ENCODE measurements at places on chromosomes 5 and 9.
A peak's percentile ranks its signal among the peaks of the same experiment; 100 is the strongest.

- no peak for DNase-seq
These were observed 133.8 kb downstream of the ARHGEF28 start for GRCh38 chr5:73759771-73760170.

DNA sequence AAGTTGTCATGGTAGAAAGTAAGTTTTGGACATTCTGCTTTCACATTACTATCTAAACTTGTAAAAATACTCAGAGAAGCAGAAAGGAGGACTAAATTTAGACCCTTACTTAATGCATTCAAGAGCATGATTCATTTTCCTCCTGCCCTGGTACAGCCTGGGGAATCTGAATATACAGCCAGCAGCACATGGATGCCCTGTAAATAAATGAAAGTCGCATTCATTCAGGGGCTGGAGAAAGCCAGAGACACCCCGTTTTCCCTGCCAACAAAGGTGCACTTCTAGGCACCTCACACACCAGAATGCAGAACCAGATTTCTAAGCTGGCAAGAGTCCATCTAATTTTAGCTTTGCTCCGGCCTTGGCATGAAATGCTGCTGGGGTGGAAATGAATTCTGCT lies 172.7 kb upstream of the KLF9 start:
- DNase-seq = no peak

DNA sequence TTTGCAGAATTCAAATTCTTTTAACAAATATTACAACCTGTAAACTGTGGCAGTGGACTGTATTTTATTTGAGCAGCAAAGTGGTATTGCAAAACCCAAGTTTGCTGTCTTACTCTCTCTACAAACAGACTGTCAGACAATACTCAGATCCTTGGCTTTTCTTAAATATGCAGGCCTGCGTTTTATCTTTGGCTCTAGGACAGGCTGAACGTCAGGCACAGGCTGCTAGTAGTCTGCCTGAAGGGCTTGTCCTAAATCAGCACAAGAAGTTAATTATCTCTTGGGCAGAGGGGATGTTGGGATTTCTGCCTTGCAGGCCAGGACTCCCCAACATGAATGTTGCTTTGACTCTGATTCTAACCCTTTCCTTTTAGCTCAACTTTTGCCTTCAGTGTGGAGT lies 147.5 kb downstream of the SLIT3 start:
- DNase-seq = no peak

DNA sequence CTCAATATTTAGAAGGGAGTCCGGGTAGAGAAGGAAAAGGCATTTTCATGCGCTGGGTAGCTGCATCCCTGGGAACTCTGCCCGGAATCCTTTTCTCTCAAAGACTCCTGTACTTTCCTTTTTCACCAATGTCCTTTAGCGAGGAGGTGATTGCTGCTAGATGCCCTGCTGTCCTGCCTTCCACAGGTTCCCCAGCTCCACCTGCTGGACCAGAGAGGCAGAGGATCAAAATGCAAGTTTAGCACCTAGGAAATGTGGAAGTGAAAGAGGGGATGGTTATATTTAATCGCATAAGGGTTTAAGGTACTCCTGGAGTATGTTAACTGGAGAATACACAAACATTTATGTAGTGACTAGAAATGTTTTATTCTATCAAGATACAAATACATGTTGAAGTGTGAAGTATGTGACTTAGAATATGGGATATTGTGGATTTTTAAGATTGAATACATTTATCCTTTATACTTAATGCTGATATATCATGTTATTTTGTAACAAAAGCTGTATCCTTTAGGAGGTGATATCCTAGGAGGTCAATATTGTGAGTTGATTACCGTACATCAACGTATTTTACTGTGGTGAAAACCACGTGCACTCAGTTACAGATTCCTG lies 145.7 kb downstream of the ARHGAP26 start:
- DNase-seq = no peak

- no peak for DNase-seq
These were observed 560.5 kb downstream of the TUSC1 start for GRCh38 chr9:25117791-25118190.

DNA sequence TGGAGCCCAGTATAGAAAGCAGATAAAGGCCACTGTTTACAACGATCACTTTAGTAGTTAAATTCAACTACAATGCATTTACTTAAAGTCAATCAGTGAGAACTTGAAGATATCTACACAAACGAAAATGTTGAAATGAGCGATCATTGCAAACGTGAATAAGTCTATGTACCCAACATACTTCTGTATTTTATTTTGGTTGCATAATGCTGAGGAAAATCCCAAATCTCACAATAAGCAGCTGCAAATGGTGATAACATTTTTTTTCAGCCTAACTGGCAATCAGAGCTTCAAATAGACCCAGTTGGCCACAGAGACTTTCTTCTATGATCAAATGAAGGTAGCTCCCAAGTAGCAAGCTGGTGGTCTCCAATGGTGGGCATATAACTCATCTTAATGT lies 32.1 kb downstream of the PDGFRB start:
- DNase-seq = no peak

GRCh38 chr5:86613455-86613854 lies 4.3 kb upstream of the COX7C start:
- no peak for DNase-seq

DNA sequence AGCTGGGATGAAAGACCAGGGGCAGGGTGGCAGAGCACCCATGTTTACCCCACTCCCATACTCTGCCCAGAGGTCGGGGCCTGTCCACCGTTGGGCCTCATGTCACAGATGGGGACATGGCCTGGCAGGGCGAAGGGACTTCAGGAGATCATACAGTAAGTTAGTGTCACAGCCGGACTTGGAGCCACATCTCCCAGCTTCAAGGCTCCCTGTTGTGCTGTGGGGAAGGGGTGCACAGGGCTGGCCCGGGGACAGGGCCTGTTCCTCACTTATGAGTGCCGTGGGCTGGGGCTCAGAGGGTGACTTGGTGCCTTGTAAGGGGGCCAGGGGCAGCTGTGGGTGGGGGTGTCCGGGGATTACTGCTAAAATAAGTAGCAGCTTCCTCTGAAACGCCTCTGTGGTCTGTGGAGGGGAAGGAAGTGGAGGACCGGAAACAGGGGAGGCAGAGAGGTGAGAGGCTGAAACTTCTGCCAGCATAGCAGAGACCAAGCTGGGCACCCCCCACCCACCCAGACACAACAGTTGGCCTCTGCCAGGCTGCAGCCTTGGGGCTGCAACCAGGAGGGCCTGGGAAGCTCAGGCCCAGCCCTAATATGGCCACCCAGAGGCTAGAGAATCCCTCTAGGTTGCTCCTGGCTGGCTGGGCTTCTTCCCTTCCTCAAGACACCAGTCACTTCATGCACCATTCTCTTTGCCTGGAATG lies 41.1 kb upstream of the NEK6 start:
- peak; percentile 30 for DNase-seq

DNA sequence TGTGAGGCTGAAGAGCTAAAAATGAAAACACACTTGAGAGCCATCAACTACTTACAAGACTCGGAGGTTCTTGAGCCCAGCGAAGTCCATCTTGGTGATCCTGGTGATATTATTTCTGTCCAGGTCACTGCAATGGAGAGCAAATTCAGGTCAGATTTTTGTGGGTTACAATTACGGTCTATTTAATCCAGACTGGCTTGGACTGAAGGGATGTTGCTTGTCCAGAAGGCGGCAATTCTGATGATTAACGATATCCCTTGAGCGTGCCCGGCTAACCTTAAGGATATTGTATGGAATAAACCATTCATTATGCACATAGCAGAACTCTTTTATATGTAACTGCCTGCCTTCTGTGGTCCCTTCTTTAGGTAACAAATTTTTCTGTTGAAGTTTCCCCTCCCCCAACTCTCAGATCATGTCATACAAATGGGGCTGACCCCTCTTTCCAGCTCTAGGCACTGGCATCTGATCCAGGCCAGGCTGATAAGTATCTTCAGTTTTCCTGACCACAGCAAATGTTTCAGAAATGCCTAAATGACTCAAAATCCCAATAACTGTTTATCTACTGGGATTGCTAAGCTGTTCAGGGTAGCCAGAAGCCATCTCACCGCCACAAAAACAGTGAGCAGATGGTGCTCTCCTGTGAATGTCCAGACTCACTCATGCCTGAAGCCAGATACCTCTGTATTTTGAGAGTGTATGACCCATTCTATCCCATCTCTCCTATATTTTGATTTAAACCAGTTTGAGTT lies 49.4 kb downstream of the SLIT3 start:
- no peak for DNase-seq

- no peak for DNase-seq
These were observed 46.8 kb upstream of the CLPTM1L start for GRCh38 chr5:1391691-1392090.

- no peak for DNase-seq
These were observed 354.4 kb downstream of the DIRAS2 start for GRCh38 chr9:90288275-90288639.

DNA sequence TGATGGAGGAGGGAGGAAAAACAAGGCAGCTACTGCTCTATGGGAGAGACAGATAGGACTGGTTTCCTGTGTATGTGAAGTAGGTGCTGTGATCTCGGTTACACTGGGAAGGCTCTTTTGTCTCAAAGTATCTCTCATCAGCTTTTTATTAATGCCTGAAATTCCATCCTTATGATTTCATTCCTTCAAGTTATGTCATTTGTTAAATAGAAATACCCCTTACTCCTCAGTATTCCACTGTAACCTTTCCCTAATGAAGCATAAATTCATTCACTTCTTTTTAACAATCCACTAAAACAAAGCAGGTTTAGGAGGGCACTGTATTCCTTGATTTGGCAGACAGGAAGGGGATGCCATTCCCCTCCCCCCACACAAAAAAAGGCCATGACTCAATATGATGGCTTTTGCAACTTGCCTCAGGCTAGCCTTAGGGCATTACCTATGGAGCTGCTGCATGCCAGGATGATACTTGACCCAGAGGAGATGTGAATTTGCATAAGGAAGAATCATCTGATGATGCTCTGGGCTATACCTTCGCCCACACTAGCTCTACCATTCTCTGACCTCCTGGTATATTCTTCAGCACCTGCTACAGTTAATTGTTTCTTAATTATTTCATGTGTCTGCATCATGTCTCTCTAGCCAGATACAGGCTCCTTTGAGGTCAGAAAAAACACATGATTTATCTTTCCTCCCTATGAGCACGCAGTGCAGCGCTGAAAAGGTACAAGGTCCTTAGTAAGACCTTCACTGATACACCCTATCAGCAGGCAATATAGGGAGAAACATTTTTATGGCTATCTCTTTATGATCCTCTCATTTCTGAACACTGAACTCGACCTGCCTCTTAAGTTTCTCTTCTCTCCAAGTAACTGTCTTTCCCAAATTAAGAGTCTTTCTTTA lies 26.3 kb downstream of the NR3C1 start:
- no peak for DNase-seq

- DNase-seq = no peak
These were observed 12.5 kb downstream of the PTCH1 start for GRCh38 chr9:95504053-95504963.

- no peak for DNase-seq
These were observed 32.1 kb upstream of the HSD17B4 start for GRCh38 chr5:119420169-119420568.

DNA sequence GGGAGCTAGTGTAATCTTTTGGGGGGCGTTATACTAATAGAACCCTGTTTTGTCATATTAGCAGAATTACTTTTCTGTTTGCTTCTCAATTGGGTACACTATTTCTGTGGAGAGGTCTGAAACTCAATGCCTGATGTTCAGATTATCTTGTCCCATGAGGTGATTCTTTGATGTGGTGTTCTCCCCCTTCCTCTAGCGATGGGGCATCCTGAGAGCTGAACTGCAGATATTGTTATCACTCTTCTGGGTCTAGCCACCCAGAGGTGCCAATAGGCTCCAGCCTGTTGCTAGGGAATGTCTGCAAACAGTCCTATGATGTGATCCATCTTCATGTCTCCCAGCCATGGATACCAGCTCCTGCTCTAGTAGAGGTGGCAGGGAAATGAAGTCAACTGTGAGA lies 233.1 kb upstream of the RASA1 start:
- no peak for DNase-seq

- DNase-seq = no peak
These were observed 59.8 kb upstream of the RNU6ATAC start for GRCh38 chr9:134224127-134224526.

DNA sequence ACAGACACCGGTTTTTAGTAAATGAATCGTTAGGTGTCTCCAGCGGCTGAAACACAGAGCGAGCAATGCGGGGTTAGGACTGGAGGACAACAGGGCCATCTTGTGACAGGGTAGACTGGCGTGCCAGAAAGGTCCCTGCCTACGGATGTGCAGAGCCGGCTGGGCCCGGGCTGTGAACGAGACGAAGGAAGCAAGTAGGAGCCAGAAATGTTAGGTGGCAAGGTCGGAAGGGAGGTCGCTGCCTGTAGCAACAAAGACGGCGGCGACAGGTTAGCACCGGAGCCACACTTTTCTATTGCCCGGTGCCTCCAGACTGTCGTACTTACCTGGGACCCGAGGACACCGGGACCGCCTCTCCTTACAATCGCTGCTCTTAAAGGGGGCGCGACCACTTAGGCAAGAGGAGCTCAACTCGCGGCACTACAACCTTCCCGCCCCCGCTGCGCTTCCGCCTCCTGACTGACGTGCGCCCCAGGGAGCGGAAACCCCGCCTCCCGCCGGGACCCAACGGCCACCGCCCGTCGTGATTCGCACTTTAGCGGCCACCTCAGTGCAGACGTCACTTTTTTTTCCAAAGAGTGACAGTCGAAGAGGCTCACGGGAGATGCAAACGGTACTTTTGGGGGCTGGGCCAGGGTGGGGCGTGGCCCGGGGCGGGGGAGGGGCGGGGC lies at the start of gene INIP:
INIP (minus strand) TSS at position 457 of the 671 bp plus-strand sequence. CDS start 1,632 bp downstream, outside the sequence.
- peak; percentile 94 for DNase-seq

GRCh38 chr5:2909035-2909434 lies 157.6 kb upstream of the IRX2 start:
- DNase-seq = no peak

DNA sequence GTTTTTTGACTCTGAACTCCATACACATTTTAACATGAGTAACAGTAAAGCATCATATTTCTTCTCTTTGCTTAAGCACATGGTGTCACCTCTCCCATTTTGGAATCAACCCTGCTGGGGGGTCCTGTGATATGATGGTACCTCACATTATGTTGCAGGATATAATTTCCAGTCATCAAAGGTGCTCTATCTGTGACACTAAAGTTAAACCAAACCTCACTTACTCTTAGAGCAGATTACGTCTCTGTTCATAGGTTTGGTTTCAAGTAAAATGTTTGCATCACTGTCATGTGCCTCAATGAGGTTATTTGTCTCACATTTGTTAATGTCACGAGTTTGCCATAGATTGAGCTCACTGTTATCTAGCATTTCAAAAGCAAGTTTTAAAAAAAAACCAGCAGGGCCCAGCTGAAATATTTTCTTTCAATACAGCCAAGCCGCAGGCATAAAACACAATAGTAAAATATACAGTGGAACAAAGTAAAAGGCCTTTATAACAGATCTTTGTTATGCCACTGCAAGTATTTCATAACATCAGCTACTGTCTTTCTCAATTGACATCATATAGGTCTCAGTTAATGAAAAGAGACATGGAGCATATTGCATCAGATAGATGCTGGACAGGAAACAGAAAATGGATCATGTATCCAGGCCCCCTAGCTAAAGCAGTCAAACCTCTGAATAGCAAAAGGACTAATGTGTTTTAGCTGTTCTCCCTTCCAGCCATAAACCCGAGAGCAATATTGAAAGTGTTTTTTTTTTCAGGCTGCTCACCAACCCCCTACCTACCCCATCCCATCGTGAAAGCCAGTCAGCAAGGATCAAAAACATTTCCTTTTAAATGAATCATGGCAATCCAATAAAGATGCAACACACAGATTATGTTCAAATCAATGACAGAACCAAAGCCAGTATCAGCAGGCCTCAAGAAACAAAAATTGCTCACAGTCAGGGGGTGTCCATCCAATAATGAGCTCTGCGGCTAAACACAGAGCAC lies 182.1 kb upstream of the ITGA1 start:
- no peak for DNase-seq

- DNase-seq = no peak
These were observed 19.6 kb downstream of the PPARGC1B start for GRCh38 chr5:149749481-149750365.

GRCh38 chr9:70535546-70536323 lies 121.3 kb upstream of the KLF9 start:
- no peak for DNase-seq

Data from stimulated activated CD4-positive, alpha-beta T cell treated with anti-CD3 and anti-CD28 coated beads, Interleukin-2, amount 100 ng/mL, for 48 hours (primary cell).